ENCODE measurements at places on chromosomes 5 and 9. TPM values are rescaled to one million over a fixed set of nuclear protein-coding genes. Genes with fewer than 3 reads are reported as not detected.

- no peak for DNase-seq
These were observed 11.3 kb downstream of the TNC start for GRCh38 chr9:115106642-115107041.

GRCh38 chr5:80150731-80151130 is 105.1 kb downstream of the SERINC5 start:
- no peak for DNase-seq

- DNase-seq: peak; percentile 74
These were observed 27.3 kb downstream of the TTC1 start for GRCh38 chr5:160036243-160036642.

DNA sequence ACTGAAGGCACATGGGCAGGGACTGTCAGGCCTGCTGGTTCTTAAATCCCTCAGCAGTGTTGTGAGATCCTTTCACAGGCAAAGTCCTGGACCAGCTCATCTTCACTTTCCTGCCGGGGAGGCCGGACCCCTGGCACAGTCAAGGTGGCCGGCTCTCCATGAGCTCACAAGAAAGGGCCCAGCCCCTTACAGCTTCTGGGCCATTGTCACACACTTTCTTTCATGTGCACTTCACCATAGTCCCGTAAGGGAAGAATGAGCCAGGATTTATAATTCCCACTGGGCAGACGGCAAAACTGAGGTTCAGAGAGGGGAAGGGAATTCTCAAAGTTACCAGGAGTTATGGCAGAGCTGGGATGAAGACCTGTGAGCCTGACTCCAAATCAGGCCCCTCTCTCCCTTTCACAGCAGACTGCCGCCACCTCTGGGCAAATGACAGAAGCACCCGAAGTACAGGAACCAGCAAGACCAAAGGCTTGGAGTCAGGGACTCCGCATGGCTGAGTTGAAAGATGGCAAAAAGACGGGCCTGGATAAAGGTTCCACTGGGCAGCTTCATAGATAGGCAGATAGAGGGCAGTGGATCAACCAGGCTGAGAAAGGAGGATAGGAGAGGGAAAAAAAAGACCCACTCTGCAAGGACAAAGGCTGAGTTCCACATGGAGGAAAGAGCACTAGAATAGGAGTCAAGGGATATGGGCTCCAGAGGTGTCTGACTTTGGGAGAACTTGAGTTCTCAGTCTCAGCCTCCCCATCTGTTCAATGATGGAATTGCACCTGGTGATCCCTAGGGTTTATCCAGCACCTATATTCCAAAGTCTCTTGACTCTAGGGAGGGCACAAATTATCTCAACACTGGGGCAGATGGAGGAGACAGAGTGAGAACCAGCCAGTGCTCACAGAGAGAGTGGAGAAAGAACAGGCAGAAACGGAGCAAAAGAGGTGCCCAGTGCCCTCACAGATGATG is 128.7 kb downstream of the PAX5 start:
- DNase-seq: no peak

GRCh38 chr5:50476549-50476948 is 35.5 kb upstream of the EMB start:
- no peak for DNase-seq

Gene ENTPD2
- total RNA-seq: 5.7 TPM

Gene CNTNAP3B
- total RNA-seq: 44.6 TPM

Gene LSM11
- 18.7 TPM for total RNA-seq

Data from spinal cord (tissue), 10 donors.